ENCODE measurements at places on chromosomes 7 and 10.

DNA sequence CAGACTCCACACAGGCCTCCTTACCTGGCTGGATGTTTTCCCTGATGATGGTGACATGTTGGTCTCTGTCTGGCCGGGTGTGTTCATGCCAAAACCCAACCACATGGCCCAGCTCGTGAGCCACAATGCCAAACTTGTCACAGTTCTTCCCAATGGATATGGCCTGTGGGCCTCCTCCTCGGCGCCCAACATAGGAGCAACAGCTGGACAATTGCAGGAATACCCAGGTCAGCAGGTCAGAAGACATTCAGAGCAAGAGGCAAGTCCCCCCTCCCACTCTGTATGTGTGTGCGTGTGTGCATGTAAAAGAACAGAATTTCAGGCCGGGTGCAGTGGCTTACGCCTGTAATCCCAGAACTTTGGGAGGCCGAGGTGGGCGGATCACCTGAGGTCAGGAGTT, 63.7 kb upstream of the OPALIN start:
- no peak for DNase-seq

GRCh38 chr10:46060706-46061105, 14.6 kb upstream of the MSMB start:
- no peak for DNase-seq

- no peak for DNase-seq
Observed at GRCh38 chr7:50449501-50449880, 659 bp downstream of the FIGNL1 start.

DNA sequence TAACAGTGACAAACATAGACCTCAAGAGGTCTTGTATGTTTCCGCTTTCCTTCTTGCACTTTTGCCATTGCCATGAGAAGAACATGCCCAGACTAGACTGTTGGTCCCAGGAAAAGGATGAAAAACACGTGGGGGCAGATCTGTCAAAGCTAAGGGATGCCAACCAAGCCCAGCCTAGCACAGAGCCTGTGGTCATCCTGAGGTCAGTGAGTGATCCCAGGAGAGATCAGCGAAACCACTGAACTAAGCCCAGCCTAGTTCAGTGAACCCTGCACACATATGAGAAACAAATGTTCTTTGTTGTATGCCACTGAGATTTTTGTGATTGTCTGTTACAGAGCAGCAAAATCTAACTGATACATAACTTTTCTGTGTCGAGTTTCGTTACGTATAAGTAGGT, 718.8 kb downstream of the MAGI2 start:
- no peak for DNase-seq

GRCh38 chr10:132748545-132749370, 37.2 kb downstream of the NKX6-2 start:
- DNase-seq, result no peak

GRCh38 chr10:99562631-99563030, 29.9 kb downstream of the NKX2-3 start:
- no peak for DNase-seq

DNA sequence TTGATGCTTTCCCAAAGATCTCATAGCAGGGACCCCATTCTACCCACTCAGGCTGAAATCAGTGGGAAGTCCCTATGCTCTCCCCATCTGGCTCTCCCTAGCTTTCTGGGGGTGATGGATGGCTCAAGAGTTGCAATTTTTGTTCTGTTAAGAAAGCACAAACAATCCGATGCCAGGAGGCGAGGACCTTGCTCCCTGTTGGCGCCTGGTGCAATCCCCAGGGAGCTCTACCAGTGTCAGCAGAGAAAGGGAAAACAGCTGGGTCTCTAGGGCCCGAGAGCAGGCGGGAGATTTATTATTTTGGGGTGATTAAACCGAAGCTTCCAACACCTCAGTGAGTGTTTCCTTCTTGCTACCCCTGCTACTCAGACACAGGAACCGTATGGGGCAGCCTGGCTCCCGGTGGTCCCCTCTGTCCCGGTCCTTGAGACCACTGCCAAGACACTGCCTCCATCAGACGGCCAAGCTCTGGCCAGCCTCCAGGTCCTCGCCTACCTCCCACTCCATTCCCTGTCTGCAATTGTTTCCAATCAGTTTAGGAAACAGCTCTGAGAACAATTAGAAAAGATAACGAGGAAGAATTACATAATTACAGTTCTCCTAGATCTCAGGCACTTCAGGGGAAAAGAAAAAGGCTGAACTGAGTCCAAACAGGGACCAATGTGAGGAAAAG, 147.9 kb downstream of the PLXNA4 start:
- no peak for DNase-seq

DNA sequence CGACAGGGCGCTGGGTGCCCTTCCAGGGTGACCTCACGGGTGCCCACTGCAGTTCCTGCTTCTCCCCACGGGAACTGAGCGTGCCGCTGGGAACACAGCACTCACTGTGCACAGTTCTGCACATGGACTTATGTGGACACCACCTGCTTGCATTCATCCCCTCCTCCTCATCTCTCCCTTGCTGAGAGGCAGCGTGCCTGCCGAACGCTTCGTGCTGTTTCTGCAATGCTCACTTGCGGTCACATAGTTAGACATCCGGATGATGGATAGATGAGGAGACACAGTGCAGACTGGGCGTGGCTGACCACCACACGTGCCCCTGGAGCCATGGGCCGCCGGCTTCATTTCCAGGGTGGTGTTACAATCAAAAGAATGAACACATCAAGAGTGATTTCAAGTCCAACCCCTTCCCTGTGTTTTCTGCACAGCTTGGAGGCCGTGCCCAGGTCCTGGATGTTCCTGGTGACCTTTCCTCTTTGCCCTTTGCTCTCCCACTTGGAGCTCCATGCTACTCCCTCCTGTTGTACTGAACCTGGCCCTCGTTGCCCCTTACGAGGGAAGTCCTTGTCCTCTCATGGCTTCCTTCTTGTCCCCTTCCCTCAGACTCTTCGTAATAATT, 119.4 kb downstream of the VIPR2 start:
- no peak for DNase-seq

GRCh38 chr10:21197838-21198237, 300.7 kb upstream of the NEBL start:
- no peak for DNase-seq
